ENCODE measurements at places on chromosomes 2 and 18.

DNA sequence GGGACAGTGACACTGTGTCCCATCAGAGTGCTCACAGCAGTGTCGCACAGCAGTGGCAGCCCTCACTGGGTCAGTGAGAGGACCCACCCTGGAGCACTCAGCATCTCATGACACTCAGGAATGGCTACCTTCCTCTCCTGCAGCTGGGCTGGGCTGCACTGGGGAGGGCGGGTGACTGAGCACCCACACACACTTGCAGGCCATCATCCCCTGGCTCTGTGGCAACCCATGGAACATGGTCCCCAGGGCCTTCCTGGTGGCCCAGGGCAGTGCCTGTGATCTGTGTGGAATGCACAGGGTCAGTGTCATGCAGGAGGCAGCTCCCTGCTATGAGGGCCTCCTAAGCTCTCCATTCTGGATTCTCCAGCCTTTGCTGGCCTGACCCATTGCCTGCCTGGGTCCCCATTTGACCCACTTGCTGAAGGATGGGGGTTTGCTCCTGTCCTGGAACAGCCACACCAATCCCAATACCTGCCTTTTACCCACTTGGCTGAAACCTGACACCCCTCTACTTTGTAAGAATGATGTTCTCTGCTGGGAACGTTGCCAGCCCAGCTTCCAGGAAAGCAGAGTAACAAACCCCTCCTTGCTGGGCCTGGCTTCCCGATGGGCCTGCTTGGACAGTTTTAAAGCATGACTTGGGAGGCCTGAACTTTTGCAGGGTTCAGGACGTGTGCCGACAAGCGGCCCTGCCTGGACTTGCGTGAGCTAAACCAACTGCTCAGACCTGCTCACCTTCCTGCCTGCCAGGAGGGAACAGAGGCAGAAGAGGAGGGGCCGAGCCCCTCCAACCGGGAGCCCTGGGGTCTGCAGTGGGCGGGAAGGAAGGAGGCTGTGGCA is 13.7 kb downstream of the HS6ST1 start:
- DNase-seq = no peak

DNA sequence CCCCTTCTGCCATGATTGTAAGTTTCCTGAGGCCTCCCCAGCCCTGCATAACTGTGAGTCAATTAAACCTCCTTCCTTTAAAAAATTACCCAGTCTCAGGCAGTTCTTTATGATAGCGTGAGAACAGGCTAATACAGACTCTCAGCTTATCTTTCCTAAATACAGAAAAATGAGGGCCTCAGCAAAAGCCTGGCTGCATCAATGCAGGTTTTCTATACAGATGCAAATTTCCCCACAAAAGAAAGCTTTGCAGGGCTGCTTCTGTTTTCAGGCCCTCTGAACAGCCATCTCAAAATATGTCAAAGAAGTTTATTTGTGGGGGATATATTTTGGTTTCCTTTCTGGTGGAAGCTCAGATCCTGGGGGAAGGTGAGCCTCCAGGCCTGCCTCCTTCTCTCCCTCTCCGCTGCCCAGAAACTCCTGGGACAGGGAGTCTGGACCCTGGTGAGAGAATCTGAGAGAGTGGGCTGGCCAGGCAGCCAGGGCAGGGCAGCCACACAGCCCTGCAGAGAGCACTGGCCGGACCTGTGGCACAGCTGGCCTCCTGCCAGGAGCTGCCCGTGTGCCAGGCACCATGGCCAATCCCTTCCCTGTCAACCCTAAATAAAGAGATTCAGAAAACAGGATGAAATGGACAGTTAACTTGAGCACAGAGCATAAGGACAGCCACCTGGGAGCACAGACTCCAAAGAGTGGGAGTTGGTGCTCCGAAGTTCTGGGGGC is 21.6 kb upstream of the AGXT start:
- DNase-seq = no peak

GRCh38 chr2:55014962-55015939 is 35.0 kb downstream of the RTN4 start:
- peak; percentile 55 for DNase-seq

- no peak for DNase-seq
These were observed 78.3 kb upstream of the SETBP1 start for GRCh38 chr18:44602380-44602779.

GRCh38 chr18:12159446-12159845 is 65.8 kb downstream of the ANKRD62 start:
- no peak for DNase-seq

- no peak for DNase-seq
These were observed 38.9 kb downstream of the ZNF532 start for GRCh38 chr18:58903533-58903932.

DNA sequence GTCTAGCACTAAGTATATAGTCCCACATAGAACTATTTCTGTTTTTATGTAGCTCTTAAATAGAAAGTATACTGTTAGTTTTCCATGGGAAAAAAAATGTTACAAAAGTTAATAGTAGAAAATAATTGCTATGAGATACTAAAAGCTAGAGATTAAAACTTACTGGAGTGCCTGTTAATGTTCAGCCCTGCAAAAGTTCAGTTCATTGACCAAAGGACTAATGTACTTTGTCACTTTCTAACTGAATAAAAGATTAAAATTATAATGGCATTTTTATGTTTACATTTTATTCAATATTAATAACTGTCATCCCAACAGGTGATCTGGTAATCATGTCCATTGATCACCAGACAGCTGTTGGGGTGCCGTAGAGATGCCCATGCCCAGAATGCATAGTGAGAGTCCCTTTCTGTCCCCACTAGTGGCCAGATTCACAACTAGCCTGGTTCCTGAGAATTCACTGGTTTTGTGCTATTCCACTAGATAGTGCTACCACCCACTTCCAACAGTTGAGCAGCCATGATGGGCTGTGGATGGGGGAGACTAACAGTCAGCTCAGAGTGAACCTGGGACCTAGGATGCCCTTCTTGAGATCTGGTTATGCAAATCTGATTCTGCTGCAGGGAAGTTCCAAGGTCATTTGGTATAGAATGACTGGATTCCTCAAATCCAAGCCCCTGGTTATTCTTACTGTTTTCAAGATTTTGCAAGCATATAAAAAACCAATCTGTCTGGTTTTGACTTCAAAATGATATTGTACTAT is 57.8 kb downstream of the AFTPH start:
- DNase-seq = no peak

GRCh38 chr2:71691747-71692441 is 238.5 kb downstream of the DYSF start:
- no peak for DNase-seq

DNA sequence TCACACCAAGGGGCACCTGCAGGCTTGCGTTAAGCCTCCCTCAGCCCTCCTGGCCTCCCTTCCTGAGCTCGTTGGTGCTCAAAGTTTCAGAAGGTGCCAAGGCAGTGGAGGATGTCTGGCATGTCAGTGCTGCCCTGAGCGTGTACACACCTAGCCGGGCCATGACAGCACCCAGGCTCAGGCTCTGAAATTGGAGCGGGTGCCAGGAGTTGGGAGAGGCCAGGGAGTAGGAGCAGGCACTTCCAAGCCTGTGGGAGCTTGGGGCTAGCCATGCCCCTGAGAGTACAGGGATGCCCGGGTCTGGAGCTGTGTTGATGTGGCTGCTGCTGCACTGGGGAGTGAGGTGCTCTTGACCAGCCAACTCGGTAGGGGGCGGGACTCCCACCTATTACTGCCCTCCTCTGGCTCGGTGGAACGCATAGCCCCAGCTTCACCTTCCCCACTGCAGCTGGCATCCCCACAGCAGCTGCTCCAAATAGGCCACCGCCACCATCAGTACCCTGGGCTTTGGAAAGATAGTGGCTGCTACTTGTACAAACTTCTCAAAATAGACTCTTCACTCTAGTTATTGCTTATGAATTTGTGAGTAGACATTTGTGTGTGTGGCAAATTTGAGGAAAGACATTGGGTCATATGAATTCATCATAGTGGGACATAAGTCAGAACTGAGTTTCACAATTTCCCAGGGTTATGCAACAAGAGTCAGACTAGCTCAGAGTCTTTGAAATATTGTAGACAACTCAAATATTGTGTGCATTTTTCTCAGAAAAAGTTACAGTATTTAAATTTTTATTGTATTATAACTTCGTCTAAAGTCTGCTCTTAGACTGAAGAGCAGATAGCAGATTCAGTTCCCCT is 6.8 kb upstream of the PCARE start:
- DNase-seq = no peak

All from SK-N-SH (cell line).